ENCODE measurements at places on chromosomes 5 and 9.

- DNase-seq: no peak
Measured at GRCh38 chr5:85545129-85545528, 1072.6 kb upstream of the COX7C start.

- DNase-seq: no peak
Measured at GRCh38 chr5:132327252-132327955, 33.2 kb downstream of the SLC22A4 start.

- DNase-seq: no peak
Measured at GRCh38 chr5:139619861-139620260, 28.3 kb upstream of the CXXC5 start.

- DNase-seq: no peak
Measured at GRCh38 chr5:65774346-65774745, 52.3 kb downstream of the NLN start.

DNA sequence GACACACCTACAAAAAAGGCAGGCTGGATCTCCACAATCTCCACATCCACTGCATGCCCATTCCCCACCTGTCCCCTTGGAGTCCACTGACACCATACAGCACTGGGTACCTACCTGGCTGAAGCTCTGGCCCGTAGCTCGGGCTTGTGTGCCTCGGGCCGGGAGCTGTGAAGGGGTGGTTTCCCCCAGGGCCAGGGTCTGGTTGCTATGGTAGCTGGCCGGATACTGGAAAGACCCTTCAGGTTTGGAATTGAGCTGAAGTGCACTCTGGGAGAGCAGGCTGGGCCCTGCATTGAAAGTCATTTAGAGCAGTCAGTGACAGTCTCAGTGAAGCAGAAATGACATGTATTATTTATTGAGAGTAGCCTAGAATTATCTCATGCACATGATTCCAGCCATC is 507.3 kb downstream of the CTNND2 start:
- no peak for DNase-seq

DNA sequence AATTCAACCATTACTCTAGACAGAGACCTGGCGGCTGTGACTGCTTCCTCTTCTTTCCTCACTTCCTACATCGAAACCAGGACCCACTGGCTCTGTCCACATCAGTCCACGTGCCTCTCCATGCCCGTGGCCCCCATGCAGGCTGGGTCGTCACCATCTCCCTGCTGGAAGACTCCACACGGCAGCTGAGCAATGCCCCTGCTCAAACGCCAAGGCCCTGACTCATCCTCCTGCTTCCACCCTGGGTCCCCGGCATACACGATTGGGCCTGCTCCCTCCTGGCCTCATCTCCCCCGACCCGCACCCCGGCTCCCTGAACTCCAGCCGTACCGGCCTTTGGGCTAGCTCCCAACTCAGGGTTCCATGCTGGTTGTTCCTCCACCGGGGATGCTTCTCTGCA is 67.2 kb upstream of the IER5L start:
- no peak for DNase-seq

GRCh38 chr9:82539146-82539545 is 523.8 kb downstream of the RASEF start:
- no peak for DNase-seq

DNA sequence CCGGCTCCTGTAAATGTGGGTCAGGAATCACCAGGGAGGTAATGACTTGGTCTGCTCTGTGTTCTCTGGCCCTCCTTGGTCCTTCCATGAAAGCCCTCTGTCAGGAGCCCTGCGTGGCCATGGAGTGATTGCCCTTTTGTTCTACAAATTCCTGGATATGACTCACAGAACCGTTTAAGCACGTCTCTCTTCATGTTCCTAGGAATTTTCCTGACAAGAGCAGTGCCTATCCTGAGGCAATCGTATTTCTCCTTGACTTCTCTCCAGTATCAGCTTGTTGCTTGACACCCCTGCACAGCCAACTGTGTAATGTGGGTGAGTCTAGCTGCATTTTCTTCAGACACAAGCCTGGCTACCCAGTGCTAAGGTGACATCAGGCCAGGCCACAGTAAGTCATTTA is 274.3 kb upstream of the ZNF462 start:
- DNase-seq: no peak

- no peak for DNase-seq
Measured at GRCh38 chr9:112569186-112569585, 82.6 kb downstream of the KIAA1958 start.

DNA sequence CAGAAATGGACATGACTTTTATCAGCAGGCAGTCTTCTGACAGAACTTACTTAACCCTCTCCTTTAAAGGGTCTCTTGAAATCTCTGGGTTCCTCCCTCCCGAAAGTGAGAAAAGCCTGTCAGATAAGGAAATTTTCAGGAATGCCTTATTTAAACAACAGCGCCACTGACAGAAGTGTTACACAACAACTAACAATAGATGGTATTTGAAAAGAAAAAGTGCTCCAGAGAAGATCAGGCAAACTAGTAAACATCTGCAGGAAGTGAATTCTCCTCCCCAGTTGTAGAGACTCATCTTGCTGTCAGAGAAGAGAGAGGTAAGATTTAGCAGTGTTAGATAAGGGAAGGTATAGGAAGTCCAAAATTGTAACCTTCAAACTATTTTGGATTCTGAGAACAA is 107.2 kb upstream of the NFIL3 start:
- no peak for DNase-seq

GRCh38 chr9:107755246-107755645 is 265.7 kb upstream of the KLF4 start:
- DNase-seq: no peak

DNA sequence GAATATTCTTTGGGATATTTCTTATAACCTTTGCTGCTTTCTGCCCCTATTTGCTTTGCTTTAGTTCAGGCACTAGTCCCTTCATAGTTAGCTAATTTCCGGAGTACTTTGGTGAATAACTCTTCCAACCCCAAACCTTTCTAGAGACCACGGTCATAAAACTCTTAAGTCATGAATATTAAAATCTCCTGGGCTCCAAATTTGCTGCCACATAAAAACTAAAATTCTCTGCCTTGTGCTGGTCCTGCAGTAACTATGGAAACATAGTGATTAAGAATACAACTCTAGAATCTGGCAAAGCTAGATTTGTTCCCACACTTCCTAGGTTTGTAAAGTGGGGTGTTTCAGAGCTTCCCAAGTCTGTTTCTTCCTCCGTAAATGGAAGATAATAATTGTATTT is 10.0 kb upstream of the ACTBL2 start:
- DNase-seq: no peak

GRCh38 chr5:7794823-7795222 is 56.1 kb downstream of the CFAP90 start:
- no peak for DNase-seq

DNA sequence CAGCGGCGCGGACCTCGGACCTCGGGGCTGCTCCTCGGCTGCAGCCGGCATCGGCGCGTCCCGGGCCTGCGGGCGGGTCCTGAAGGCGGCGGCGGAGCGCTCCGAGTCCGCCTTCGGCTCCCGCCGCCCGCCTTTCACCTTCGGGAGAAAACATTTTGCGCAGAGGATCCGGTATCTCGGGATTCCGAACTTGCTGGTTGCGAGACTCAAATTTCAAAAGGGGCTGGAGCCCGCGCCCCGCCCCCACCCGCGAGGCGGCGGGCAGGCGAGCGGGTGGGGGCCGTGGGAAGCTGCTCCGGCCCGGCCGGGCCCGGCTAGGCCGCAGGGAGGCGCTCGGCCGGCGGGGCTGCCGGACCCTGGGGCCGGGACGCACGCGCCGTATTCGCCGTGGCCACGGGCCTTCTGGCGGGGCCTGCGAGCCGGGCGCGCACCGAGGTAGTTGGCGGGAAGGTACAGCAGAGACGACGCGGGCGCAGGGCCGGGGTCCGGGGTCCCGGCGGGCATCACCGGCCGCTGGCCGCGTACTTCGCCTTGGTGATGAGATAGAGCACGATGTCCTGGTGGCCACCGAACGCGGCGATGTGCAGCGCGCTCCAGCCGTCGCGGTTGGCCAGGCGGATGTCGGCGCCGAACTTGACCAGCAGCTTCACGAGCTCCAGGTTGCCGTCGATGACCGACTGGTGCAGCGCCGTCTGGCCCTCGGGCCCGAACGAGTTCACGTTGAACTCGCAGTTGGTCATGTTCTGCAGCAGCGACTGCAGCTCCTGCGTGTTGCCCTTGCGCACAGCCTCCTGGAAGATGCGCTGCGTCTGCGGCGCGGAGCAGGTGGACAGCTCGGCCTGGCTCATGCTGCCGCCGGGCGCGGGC is 757 bp downstream of the NRARP start:
- DNase-seq: no peak

GRCh38 chr5:52943808-52944207 is 45.3 kb upstream of the ITGA2 start:
- no peak for DNase-seq

DNA sequence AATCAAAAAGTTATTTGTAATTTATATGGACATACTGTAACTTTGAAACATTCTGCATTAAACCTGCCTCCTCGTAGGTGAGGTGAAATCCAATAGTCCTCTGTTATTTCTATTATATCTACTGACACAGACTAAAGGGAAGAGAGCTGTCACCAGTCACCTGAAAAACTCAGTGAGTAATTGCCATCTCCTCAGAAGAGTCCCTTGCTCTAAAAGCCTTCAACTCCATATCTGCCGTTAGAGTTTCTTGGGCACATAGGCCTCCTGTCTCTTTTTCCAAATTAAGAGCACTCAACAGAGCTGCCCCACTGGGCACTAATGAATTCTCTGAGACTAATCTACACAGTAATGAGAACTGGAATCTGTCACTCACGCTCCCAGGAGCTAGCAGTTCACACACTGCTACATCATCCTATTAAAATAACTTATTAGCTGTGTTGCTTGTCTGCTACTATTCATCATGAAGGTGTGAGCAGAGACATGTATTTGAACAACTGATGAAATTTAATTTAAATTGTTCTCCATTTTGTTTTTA is 67.3 kb upstream of the VCAN start:
- DNase-seq: no peak

DNA sequence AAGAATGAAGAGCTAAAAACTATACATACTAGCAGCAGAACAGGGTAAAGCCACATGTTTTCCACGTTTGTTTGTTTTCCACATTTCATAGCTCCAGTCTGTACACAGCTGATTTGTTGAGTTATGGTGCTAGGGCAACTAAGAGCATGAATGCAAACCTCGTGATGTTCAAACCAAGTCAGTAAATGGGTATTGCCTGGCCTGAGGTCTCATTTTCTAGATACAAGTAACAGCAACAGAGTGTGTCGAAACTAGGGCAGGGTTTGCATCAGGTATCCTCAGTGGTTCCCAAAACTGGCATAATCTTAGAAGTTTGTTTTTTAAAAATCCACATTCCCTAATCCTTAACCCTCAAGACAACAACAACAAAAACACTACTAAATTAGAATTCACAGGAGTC is 89.3 kb downstream of the CEMIP2 start:
- no peak for DNase-seq

GRCh38 chr5:80745490-80745889 is 90.7 kb upstream of the DHFR start:
- no peak for DNase-seq

DNA sequence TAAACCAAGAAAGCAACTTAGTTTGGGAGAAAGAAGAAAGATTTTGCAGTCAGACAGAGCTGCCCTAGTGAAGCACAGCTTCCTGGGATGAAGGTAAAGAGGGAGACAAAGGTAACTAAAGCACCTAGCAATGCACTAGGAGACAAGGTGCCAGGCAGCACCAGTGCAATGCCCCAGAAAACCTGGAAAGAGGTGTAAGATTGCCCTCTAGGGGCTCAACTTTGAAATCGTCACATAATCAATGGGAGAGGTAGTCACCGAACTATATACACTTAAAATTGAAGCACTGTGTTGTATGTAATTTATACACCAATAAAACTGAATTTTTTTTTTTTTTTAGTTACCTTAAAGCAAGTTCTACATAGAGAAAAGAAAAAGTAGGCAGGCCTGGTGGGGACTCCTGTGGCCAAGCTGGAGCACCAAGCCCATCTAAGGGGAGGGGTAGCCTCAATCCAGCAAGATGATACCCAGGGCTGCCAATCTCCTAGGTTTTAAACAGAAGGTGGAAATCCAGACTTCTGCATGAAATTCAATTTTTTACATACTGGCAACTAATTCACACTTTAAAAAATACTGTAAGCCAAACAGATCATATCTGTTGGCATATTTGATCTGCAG is 48.2 kb downstream of the CDK5RAP2 start:
- DNase-seq: no peak

DNA sequence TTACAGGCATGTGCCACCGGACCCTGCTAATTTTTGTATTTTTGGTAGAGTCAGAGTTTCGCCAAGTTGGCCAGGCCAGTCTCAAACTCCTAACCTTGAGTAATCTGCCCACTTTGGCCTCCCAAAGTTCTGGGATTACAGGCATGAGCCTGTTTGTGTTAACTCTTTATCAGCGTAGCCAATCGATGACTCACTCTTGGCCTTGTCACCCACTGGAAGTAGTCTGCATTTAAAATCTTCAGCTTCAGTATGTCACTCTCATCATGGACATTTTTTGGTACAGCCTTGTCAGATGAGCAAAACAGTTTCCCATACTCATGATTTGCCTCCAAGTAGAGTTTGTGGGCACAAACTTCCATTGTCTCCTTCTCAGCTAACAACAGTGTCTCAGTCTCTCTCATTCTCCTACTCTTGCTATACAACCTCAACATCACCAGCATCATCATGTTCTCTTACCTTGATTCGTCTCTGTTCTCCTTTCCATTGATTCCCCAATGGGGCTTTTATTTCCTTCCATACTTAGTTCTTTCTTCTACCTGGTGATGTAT is 22.5 kb downstream of the MUSK start:
- no peak for DNase-seq

- DNase-seq: no peak
Measured at GRCh38 chr5:138752341-138752950, 779 bp upstream of the CTNNA1 start.

GRCh38 chr9:38301376-38302106 is 91.0 kb upstream of the ALDH1B1 start:
- no peak for DNase-seq

DNA sequence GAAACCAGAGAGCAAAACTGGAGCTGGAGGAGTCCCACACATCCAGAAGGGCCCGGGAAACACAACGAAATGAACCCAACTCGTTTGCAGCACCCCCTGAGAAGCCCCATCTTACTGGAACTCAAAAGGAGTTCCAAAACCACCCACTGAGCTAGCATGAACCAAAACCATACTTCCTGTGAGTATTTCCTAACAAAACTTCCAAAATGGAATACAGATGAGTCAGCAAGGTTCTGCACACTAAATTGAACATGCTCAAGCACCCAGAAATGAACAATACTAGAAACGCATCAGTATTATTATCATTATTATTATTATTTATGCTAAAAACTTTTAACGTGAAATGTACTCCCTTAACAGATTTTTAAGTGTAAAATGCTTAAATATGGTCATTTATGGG is 8.0 kb upstream of the SPOCK1 start:
- no peak for DNase-seq

DNA sequence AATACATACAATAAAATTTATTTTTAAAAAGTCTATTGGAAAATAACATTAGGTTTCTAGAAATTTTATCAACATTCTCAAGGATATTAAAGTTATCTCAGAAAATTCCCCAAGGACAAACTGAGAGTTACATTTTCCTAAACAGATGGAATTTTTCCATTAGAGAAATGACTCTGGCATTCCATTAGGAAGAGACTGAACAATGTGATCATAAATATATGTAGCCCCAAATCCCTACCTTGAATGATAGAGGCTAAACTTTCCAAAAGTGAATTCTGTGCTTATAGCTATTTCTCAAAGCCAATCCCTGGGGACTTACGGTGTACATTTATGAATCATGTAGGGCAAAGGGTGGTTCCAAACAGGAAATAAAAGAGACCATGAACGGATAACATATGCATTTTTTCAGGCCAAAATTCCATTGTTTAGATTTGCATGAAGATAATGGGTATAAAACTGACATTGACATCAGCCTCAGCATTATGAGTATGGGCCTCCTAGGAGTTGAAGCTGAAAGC is 1181.0 kb upstream of the DMAC1 start:
- no peak for DNase-seq

- DNase-seq: no peak
Measured at GRCh38 chr9:72980183-72980582, 27.3 kb upstream of the ALDH1A1 start.

Data from left renal cortex interstitium (tissue), 4 donors.